ENCODE measurements at places on chromosomes 7 and 10.

GRCh38 chr7:137731436-137731835 is 115.3 kb downstream of the DGKI start:
- no peak for DNase-seq

DNA sequence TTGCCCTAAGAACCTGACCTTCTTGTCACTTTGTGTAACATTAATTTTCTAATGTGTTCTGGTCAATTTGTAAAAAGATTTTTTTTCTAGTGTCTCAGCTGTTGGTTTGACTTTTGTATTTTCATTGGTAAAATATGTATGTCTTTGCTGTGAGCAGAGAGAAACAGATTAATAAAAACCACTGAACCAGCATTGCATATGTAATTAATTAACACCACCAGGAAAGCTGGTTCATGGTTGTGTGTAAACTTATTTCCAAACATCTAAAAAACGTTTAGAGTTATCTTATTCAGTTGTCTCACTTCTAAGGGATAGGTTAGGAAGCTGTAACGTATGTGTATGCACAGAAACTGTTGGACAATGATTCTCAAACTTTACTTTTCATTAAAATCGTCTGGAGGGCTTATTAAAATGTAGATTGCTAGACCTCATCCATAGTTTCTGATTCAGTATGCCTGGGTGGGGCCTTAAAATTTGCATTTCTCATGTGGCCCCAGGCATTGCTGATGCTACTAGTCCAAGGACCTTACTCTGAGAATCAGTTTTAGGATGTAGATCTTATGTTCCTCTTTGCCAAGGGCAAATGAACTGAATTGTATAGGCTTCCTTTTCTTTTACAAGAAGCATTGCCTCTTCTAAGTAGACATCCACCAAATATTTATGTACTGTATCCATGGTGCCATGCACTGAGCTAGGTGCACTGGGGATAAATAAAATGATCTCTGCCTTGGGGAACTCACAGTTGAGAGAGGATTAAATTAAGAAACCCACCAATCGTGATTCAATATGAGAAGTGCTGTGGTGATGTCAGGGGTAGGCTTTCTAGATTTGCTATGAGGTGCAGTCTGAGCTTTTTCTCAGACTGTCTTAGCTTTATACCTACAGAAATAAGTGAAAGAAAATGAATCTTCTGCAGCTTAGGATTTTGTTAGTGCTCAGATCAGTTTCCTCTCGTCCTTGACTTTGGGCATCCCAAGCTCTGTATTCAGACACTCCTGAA is 98.7 kb downstream of the AUTS2 start:
- no peak for DNase-seq

DNA sequence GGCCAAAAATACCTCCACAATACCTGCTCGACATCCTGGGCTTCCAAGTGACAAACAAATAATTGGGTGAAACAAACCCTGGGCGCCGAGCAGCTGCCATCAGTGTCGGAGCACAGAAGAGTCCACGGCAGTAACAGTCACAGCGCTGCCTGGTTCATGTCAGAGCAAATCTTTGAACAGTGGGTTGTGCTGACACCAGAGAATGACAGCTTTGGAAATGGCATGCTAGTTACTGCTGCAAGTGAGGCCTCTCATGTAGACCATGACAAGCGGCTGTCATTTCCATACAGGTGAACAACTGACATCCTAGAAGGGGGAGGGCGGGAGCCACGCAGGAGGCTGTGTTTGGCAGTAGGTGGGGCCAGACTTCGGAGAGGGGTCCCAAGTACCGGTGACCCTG is 420.5 kb upstream of the GALNT17 start:
- DNase-seq: no peak

GRCh38 chr7:14420768-14421167 is 431.3 kb upstream of the ETV1 start:
- DNase-seq: no peak

DNA sequence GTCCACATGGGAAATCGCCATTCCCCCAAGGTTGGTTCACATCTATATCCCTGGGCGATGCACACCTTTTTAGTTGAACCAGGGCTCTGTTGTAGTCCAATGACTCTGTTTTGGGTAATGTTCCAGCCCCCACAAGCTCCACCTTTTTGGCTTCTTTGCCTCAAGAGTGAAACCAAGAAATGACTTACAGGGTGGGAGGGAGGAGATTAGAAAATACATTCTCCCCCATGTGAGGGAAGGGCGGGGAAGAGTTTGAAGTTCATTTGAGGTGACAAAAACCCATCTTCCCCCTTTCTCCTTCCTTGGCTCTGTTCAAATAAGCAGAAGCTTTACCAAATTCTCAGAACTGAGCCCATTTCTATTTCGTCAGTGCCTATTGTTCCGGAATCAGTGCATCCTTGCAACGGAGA is 82.8 kb downstream of the GATA3 start:
- no peak for DNase-seq

DNA sequence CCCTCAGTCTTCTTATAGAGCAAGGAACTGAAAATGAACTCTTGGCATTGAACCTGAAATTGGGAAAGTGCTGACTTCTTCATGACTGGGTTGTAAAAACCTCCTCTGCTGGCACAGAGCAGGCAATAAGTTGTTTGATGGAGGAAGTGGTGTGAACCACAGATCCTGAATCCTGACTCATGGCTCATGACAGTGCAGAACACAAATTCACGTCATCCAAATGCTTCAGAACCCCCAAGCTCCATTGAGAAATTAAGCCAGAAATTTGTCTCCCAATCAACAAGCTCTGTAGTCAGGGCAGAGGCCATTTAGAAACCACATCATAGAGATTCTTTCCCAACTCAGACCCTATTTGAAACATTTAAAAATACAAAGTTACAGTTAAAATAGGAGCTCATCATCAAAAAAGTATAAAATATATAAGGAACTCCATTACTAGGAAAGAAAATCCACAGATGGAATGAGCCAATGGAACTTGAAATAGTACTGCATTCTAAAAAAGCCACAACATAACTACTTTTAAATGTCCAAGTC is 10.3 kb upstream of the STK17A start:
- DNase-seq: no peak

GRCh38 chr7:35725280-35725680 is 30.3 kb upstream of the HERPUD2 start:
- DNase-seq: no peak

DNA sequence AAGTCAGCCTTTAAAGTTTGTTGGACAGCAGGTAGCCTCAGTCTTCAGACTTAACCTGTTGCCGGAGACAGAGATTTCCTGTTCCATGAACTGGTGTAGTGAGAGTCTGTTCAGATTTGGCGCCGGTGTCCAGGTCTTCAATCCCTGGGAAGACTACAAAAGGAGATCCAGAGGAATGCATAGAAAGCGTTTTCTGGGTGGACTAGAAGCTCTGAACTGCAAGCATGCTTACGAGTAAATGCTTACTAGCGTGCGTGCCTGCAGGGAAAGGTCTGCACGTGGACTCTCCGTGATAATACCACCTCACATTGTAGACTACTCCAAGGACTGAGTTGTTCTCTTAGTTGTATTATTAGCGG is 878 bp downstream of the GLRX3 start:
- DNase-seq: no peak

GRCh38 chr7:131090188-131090587 is 237.5 kb upstream of the MKLN1 start:
- DNase-seq: no peak
